ENCODE measurements at places on chromosomes 6 and 20.
A peak's percentile ranks its signal among the peaks of the same experiment; 100 is the strongest.

DNA sequence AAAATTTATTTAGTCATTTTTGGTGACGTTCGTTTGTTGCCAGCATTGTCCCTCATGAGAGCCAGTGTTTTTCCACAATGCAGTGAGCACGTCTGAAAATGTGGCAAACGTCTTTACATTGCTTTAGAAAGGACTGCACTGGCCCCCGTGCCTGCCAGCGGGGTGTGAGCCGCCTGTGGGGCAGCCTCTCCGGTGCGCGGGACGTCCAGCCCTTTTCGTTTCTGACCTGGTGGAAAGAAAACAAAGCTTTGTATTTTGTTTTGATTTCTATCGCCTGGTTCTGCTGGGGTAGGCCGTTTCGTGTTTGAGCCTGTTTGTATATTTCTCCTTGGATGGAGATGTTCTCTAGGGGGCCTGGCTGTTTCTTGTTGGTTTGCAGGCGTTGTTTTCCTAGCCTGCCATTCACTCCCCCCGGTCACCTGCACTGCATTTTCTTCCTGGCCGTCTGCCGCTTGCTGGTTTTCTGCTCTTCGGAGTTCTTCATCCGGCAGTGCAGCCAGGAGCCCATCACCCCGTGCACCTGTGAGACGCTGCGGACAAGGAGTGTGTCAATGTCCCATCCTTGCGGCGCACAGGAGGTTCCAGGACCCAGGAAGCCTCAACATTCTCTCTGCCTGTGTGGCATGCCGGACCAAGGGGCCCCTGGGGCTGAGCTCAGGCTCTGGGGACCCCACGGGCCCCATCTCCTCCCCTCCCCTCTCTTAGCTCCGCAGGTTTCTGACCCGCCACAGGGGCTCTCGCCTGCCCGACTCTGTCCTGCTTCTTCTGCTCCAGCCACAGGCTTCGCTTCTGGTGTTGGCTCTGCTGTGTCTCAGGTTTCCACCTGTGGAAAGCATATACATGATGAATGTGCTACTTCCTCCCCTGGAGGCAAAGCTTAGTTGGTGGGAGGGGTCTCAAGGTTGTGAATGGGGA is 100.5 kb downstream of the CDH4 start:
- no peak for DNase-seq

DNA sequence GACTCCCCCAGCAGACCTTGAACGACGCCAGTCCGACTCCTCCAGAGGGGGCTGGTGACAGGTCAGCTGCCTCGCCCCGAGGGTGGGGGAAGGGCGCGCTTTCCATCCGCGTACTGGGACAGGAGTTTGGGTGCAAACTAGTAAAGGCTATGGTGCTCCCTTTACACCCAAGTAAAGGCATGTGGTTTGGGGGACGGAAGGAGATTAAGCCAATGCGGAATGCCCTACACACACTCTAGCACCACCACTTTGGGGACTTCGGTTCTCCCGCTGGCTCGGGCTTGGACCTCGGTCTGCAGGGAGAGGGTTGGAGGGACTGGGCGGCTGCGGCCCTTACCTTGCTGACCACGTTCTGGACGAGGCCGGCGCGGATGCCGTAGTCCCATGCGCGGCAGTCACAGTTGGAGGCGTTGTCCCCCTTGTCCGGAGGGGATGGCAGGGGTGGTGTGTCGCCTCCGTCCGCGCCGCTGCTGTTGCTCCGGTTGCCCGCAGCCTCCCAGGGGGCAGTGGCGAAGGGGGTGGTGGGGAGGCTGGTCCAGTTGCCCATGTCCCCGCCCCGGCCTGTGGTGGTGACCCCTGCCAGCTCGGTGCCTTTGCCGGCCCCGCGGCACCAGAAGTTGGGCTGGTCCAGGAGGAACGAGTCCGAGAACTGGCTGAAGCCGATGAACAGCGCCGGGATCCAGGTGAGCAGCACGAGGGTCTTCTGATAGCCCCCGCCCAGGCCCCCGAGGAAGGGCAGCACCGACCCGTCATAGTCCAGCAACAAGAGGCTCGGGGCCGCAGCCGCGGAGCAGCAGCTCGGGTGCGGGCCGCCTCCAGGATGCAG is 1.1 kb downstream of the SLC22A23 start:
- no peak for DNase-seq

DNA sequence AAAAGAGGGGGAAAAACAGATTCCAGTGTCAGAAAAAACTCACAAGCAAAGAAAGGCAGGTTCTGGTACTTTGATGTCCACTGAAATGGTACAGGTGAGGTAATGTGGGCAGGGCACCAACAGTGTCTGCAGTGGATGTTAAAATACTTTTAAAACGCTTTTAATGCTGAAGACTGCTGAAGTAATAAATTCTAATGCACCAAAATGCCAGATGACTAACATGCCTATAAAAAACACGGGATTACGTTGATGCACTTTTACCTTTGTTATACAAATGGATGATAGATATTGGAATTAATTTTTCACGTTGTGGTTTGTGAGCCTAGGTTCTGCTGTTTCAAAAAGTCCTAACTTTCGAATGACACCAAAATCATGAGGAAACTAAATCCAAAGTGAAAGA is 83.3 kb downstream of the TINAG start:
- no peak for DNase-seq

GRCh38 chr6:169234634-169235033 is 19.0 kb downstream of the THBS2 start:
- no peak for DNase-seq

GRCh38 chr20:11124849-11125505 is 451.2 kb upstream of the JAG1 start:
- no peak for DNase-seq

DNA sequence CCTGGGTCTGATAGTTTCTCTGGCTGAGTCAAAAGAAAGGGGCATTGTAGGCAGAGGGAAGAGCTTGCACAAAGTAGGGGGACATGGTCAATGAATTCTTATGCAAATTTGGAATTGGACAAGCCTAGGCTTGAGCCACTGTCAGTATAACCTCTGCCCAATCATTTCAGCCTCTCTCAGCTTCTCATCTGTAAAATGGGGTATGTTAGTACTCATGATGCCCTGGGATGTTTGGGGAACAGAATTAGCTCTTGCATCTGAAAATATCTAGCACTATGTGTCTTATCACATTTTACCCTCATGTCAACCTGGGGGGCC is 148.6 kb downstream of the DHX35 start:
- DNase-seq = no peak

DNA sequence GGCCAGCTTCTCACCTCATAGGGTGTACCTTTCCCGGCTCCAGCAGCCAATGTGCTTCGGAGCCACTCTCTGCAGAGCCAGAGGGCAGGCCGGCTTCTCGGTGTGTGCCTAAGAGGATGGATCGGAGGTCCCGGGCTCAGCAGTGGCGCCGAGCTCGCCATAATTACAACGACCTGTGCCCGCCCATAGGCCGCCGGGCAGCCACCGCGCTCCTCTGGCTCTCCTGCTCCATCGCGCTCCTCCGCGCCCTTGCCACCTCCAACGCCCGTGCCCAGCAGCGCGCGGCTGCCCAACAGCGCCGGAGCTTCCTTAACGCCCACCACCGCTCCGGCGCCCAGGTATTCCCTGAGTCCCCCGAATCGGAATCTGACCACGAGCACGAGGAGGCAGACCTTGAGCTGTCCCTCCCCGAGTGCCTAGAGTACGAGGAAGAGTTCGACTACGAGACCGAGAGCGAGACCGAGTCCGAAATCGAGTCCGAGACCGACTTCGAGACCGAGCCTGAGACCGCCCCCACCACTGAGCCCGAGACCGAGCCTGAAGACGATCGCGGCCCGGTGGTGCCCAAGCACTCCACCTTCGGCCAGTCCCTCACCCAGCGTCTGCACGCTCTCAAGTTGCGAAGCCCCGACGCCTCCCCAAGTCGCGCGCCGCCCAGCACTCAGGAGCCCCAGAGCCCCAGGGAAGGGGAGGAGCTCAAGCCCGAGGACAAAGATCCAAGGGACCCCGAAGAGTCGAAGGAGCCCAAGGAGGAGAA is 10.5 kb downstream of the GNAS-AS1 start:
- DNase-seq = no peak

- DNase-seq = no peak
Observed at GRCh38 chr6:108714101-108714765, 134.0 kb upstream of the ARMC2 start.

DNA sequence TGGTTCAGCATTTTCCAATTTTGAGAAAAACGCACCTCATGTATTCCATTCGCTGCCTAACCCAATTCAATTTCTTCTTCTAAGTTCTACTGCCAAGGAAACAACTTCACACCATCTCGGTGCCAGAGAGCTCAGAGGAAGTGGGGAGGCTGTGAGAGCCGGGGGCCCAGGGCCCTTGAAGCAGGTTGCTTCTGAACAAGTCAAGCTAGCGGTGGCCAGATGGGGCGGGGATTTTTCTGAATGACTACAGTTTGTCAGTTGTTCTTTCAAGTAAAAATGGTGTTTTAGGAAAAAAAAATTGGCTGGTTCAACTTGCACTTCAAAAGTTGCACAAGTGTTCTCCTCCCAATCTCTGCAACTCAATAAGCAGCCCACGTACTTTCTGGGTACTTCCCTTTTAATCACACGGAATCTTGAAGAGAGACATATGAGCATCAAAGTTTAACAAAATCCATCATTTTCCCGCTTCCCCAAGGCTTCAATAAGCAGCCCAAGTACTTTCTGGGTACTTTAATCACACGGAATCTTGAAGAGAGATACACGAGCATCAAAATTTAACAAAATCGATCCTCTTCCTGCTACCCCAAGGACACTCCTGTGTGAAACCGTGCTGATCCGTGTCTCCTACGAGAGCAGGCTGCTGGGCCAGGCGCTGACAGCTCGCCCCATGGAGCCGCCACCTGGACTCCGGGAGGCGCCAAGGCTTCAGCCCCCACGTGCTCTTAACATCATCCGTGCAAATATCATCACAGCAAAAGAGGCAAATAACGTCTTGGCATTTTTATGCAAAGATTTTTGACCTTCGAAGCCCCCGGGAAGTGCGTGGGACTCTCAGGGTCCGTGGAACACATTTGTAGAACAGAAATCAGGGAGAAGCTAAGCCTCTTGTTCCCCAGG is 186.7 kb upstream of the PDE10A start:
- no peak for DNase-seq

DNA sequence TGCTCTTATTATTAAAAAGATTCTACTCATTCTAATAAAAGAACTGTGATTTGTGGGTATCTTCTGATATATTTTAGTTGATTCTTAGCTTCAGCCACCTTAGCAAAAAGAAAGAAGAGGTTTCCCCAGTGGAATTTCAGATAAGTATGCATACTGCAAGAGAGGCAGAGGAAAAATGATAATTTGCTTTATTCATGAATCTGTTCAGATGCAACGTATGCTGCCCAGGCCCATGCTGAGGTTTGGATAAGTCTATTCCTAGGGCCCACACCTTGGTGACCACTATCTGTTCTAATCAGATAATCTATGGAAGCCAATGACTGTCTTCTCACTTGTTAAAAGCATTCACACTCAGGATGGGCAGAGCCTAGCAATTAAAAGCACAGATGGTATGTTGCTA is 194.0 kb downstream of the HIVEP2 start:
- DNase-seq = no peak

DNA sequence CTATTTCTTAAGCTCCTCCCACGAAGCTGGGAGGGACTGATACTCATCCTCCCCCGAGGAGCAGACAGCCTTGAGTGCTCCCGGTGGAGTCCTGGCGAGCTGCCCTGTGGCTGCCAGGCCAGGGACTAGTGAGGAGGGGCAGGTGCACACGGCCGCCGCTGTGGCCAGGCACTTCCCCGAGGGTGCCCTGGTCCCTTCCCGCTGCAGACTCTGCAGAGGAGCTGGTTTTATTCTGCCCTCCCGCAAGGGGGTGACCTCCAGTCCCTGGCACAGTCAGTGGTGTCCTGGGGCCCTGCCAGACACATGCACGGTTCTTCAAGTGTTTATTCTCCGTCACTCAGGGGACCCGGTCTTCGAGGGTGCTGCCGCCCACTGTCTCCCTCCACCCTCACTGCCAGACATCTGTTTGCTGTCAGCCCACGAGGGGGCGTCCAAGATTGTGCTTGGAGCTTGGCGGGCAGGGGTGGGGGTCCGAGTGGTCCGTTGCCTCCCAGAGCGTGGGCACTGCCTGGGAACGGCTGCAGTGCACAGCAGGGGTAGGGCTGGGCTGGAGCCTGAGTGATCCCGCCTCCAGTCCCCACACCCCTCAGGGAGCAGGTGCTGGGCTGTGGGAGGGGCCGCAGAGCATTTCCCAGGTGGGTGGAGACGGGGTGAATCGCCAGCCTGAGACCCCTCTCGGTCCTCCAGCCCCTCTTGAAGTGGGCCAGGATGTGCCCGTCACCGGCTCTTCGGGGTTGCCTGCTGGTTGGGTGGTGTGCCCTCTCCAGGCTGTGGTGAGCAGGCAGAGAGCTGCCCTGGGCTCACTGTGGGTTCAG is 3.1 kb upstream of the CABLES2 start:
- DNase-seq = no peak

DNA sequence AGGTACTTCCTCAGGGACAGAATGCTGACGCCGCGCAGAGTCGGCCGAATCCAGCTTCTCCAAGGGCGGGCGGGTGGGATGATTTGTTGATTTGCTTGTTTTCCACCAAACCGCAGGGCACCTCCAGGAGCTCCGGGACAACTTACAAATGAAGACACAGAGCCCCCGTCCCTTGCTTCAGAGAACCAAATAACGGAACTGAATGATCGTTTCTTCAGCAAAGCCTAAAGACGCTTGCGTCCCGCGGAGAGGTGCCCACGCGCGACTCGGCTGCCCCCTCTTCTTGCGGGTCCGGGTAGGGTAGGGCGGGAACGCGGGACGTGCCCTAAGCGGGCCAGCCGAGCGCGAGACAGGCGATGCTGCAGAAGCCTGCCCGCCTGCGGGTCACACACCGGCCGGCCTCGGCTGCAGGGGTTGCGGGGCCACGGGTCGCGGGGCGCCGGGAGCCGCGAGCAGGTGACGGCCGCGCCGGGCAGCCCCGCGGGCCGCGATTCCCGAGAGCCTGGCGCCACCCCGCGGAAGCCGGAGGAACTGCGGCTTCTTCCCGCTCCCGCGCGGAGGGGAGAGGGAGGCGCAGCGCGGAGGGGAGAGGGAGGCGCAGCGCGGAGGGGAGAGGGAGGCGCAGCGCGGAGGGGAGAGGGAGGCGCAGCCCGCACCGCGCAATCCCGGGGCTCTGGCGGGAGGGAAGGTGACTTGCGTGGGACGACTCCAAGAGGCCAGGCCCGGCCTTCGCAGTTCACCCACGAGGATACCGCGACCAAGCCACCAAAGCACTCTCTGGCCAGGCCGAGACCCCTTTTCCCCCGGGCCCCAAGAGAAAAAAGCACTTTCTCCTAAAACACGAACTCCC is 7.7 kb upstream of the FOXF2 start:
- peak; percentile 23 for DNase-seq

DNA sequence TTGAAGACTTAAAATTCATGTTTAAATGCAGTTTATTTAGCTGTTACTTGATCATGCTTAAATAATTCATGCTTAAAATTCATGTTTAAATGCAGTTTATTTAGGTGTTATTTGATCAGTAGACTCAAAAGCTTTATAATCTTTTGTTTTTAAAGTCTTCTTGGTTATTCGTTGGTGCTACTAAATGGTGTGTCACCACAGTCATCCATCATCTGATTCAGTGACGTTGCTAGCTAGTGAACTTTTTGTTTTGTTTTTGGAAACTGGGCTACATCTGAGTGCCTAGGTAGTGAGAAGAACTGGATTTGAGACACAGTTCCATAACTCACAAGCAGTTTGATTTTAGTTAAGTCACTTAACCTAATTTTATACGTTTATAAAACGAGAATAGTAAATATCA is 20.9 kb downstream of the SCAF8 start:
- DNase-seq = no peak

- no peak for DNase-seq
Observed at GRCh38 chr20:1895674-1896483, 672 bp downstream of the SIRPA start.

Measured in stimulated activated CD8-positive, alpha-beta memory T cell treated with anti-CD3 and anti-CD28 coated beads, Interleukin-2, amount 100 ng/mL, for 1 hour (primary cell).